NCI-H526 treated with DMSO at 0.1 percent for 48 hours (cell line): ENCODE measurements at places on chromosomes 2 and 18.
A peak's percentile ranks its signal among the peaks of the same experiment; 100 is the strongest.

GRCh38 chr2:172843902-172844715 is 108.5 kb downstream of the RAPGEF4 start:
- DNase-seq: peak; percentile 97

DNA sequence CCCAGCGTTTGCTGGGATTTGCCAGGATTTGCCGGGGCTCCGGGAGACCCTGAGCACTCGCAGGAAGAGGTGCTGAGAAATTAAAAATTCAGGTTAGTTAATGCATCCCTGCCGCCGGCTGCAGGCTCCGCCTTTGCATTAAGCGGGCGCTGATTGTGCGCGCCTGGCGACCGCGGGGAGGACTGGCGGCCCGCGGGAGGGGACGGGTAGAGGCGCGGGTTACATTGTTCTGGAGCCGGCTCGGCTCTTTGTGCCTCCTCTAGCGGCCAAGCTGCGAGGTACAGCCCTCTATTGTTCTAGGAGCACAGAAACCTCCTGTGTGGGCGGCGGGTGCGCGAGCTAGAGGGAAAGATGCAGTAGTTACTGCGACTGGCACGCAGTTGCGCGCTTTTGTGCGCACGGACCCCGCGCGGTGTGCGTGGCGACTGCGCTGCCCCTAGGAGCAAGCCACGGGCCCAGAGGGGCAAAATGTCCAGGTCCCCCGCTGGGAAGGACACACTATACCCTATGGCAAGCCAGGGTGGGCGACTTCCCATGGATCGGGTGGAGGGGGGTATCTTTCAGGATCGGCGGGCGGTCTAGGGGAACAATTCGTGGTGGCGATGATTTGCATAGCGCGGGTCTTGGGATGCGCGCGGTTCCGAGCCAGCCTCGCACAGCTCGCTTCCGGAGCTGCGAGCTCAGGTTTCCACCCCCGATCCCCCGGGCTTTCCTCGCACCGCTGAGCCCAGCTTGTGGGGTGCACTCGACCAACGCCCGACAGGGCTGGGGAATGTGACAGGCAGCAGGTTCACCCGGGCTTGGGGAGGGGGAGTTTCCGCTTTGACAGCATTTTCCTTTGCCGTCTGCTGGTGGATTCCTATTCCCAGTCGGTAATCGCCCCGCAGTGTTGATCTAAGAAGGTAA is 2.8 kb downstream of the ONECUT2 start:
- DNase-seq: peak; percentile 92

- no peak for DNase-seq
These were observed 56.2 kb upstream of the RMDN2 start for GRCh38 chr2:37868866-37869265.

DNA sequence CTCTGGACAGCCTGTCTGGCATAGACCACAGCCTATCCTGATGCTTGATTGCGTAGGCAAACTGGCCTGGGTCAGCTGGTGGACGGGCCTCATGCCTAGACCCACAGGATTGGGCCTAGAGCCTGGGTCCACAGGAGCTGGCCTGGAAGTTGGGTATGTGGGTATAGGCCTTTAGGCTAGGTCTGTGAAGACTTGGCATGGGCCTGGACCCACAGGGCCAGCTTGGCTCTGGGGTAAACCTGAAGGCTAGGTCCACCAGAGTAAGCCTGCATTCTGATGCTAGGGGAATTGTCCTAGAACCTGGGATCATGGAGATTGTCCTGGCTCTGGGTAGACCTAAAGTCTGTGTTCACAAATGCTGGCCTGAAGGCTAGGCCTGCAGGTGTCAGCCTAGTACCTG is 1293.7 kb downstream of the CNTNAP5 start:
- no peak for DNase-seq

DNA sequence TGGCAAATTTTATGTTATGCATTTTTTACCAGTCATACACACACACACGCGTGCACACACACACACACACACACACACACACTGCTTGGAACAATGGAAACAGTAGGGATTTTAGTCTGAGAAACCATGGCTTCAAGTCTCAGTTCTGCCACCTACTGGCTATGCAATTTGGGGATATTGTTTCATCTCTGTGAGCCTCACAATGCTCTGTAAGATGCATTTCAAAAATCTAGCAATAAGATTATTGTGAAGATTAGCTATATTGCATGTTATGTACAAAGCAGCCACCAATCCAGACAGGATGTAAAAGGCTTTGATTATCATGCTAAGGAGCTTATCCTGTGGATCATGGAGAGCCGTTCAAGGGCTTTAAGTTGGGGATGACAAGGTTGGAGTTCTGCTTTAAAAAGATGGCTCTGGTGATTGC is 401.4 kb downstream of the NBAS start:
- DNase-seq: peak; percentile 100

- DNase-seq: peak; percentile 94
These were observed 134.5 kb downstream of the MEIS1 start for GRCh38 chr2:66569321-66569851.

DNA sequence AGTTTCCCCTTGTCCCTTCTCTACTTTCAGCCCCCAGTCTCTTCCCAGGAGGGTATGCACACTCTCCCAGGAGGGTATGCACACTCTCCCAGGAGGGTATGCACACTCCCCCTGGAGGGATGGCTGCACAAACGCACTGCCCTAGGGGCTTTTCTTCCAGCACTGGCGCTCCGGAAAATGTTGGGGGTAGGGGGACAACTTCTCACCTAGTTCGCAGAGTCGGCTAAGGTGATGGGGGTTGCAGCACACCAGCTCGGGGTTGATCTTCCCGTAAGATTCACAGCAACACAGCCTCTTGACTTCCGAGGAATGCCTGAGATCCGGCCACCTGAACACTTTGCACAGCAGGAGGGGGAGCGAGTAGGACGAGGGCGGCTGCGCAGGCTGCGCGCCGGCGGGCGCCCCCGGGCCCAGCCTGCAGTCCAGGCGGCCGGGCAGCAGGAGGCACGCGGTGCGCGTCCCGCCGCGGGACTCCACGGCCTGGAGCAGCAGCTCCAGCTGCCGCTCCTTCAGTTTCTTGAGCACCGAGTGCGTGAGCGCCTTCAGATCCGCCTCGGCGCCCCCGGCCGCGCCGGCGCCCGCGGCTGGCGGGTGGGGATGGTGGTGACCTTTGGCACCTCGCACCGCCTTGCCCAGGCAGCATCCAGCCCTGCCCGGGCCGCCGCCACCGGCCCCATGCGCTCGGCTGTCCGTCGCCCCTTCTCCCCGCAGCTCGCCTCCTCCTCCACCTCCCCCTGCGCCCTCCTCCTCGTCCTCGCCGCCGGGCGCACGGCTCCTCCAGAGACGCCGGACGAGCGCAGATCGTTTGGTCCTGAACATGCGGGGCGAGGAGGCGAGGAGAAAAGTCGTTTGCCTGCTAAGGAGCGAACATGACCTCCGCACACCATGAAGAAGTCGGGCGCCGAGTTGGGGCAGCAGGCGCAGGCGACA is 894 bp downstream of the SMAD7 start:
- peak; percentile 64 for DNase-seq

DNA sequence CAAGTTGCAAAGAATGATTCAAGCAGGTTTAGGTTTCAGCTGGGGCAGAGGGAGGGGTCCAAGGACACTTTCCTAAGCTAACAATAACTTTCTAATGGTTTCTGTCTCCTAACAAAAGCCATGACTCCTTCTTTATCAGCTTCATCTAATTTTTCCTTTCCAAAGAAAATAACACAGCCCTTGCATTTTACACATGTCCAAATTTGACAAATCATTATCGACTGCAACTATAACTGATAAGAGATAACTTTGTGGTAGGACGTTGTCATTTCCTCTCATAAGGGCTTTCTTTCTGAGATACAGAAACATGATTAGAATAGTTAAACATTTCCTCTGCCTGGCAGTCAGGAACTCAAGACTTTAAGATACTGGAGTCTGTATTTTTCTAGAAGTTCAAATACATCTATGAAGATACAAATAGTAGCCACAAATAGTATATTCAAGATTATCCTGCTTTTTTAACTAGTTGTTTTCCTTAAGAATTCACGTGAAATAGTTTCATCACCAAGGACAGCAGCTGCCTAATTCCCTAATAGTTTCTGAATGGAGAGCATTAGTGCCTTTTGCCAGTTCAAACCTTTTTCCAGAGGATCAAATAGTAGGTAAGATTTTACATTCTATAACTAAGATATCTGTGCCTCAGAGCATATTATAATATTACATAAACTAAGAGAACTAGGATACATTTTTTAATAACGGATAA is 263.2 kb downstream of the EXOC6B start:
- DNase-seq: no peak

DNA sequence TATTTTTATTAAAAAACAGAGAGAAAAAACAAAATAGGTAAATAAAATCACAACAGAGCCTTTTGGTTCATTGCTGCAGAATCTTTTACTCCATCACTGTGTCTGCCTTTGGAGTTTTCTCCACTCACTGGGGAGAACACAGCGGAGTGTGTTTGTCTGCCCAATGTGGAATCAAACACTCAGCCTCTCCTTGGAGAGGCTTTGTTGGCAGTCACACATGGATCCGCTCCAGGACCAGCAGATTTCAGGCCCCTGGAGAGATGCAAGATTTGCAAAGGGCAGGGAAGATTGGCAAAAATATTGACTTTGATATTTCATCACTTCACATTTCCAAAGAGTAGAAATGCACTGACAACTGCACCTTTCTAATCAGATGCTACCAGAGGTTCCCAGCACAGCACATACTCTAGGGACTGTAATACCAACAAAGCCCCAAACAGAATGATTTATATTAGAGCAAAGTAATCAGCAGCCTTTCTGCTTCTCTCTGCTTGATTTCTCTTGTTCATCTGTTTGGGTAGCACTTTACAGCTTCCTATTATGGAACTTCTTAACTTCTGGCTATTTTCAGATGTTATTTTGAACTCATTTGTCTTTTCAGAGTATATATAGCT is 1898.8 kb upstream of the PIK3C3 start:
- DNase-seq: no peak

- no peak for DNase-seq
These were observed 139.8 kb downstream of the RBMS1 start for GRCh38 chr2:160353813-160354212.

DNA sequence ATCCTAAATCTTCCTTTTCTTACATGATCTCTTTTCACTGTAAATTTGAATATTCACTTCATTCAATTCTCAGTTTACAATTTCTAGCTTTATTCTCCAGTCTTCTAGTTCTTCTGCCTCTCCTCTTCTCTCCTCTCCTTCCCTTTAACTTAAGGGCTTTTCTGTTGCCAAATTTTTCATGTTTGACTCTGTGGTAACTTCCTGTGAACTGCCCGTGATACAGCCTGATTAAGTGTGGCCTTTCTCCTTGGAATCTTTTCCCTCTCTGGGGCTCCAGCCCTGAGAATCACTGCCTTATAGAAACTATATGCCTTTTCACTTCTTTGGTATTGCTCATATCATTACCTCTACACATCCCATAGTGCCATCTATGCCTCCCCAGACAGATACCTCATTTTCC is 1923.8 kb upstream of the CELF4 start:
- no peak for DNase-seq

GRCh38 chr2:10513201-10513600 is 65.1 kb upstream of the ODC1 start:
- peak; percentile 51 for DNase-seq

DNA sequence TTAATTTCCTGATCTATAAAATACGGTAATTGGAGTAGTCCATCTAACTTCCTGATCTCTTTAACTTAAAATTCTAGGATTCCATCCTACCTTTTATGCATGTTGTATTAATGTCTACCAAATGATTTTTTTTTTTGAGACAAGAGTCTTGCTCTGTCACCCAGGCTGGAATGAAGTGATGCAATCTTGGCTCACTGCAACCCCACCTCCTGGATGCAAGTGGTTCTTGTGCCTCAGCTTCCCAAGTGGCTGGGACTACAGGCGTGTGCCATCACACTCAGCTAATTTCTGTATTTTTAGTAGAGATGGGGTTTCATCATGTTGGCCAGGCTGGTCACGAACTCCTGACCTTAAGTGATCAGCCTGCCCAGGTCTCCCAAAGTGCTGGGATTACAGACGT is 47.8 kb downstream of the CFAP36 start:
- DNase-seq: no peak

DNA sequence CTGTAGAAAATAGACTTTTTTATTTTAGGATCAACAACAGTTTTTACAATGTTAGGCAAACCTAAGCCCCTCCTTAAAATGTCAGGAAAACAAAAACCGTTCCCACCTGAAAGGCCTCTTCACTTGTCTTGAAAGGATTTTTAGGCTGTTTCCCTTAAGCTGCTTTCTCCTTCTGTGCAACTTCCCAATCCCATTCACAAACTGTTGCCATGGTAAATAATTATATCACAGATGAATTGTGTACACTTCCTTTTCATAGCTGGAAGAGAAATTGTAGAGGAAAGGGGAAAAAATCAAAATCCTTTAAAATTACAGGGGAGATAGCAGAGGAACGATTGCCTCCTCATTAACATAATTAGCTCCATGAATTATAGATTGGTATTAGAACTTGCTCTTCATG is 1488.0 kb upstream of the CELF4 start:
- no peak for DNase-seq

DNA sequence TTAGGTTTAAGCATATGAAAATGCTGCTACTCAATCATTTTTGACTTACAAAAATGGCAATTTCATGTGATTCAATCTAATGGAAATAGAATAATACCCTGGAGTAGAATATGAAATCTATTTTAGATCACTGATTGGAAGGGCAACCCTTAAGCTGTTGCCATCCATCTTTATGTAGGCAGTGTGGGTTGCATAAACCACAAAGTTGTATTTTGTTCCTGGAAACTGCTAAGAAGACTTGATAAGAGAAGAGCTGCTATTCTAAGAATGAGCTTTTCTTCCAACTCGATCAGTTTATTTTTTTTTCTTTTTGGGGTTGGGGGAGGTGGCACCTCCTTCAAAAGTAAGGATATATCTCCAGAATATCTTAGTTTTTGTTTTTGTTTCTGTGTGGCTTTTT is 60.2 kb downstream of the CAVIN2 start:
- no peak for DNase-seq

GRCh38 chr2:229313591-229313990 is 42.5 kb upstream of the PID1 start:
- DNase-seq: no peak

- DNase-seq: no peak
These were observed 1247.1 kb upstream of the NXPH2 start for GRCh38 chr2:140027320-140027719.

GRCh38 chr2:118056801-118057200 is 31.5 kb upstream of the INSIG2 start:
- no peak for DNase-seq

DNA sequence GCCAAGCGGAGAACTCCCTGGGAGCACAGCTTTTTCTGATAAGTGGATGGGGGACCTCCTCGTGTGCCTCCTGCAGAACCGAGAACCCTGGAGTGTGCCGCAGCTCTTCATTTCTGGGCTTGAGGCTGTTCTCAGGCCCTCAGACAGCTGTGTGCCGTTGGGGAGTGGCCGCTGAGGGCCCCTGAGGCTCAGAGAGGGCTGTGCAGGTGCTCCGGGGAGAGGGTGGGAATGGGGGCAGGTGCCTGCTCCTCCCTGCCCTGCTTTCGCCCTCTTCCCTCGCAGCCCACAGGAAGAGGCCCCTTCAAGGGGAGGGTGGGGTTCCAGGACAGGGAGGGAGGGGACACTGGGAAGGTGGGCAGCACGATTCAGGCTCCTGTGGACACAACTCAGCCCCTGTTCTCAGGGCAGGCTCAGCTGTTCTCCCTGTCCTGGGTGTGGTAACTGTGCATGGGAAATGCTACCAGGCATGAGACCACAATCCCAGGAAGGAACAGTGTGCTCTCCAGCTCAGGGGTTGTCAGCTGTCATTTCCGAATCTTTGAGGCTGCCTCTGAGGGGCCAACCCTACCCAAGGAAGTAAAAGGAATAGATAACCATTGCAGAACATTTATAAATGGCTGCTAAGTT is 11.3 kb downstream of the LCT start:
- DNase-seq: no peak

GRCh38 chr18:10371165-10371564 is 83.3 kb upstream of the APCDD1 start:
- DNase-seq: no peak
